ENCODE measurements at places on chromosomes 3 and 15. TPM values are rescaled to one million over a fixed set of nuclear protein-coding genes. Genes with fewer than 3 reads are reported as not detected.

FSIP1 gene
- 0.51 TPM for total RNA-seq

DNA sequence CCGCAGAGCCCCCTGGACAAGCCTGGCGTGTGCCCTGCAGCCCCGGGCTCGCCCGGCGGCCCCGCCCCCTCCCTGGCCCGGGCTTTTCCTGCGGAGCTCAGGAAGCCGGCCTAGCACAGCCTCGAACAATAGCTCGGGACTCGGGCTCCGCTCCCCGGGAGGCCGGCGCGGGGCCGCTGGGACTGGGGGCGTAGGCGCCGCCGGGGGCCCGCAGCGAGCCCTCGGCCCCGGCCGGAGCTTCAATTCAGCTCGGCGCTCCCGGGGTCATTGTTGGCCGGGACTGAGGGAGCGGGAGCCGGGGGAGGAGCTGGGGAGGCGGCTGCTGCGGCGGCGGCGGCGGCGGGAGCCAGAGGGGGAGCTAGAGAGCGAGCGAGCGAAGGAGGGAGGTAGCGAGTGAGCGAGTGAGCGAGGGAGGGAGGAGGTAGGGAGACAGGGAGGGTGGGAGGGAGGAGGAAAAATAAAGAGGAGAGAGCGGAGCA lies 41.0 kb upstream of the ROPN1 start:
- peak; percentile 70 for DNase-seq

HRG gene
- total RNA-seq: not detected

DNA sequence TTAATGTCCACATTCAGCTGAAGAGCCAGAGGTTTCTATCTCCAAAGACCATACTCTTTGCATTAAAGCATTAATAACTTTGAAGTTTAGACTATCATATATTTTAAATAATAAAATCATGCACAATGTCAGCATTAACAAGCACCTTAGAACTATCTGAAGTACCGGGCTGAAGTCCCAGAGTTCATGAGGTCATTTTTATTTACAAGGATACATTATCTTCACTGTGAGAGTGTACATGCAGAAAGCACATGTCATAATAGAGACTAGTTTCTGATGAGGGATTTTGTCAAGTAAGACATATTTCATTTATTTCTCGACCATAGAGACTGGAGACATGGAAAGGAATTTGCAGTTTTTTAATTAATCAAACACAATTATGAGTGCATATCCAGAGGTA lies 52.4 kb upstream of the SI start:
- DNase-seq: no peak

ALDH1A2 gene
- total RNA-seq: 57.0 TPM

GRCh38 chr3:154334973-154335420 lies 10.7 kb upstream of the DHX36 start:
- peak; percentile 26 for DNase-seq

NAALADL2 gene
- total RNA-seq: 0.13 TPM

DNA sequence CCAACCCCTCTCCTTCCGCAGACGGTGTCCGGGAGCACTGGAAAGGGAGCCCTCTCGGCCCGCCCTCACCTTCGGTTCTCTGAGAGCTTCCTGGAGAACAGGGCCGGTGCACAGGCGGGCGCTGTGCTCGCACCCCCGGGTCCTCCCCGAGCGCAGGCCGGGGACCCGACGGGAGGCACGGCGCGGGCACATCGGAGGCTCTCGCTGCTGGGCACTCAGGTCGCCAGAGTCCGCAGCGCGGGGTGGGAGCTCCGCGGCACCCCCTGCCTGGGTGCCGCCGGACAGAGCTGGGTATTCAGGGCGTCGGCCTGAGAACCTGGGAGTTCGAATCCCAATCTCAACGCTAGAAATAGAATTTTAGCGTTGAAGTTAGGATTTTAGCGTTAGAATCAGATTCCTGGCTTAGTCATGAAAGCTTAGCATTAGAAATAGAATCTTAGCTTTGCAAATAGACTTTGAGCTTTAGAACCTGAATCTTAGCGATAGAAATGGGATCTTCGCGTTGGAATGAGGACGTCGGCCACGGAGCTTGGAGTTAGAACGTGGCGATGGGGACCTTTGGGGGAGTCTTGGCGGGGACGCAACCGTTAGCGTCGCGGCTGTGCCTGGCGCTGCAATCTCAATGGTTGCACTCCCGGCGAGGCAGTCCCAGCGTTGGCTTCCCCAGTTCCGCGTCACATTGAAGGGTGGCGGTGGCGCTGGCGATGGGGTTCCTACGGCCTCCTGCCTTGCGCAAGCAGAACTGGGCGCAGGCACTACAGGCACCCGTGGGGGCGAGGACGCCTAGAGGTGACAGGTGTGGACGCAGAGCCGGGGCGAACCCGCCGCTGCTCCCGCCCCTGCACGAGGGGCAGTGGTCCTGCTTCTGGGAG lies 549 bp downstream of the TRH start:
- DNase-seq: no peak

- no peak for DNase-seq
Observed at GRCh38 chr3:15942462-15942861, 144.7 kb upstream of the ANKRD28 start.

DNA sequence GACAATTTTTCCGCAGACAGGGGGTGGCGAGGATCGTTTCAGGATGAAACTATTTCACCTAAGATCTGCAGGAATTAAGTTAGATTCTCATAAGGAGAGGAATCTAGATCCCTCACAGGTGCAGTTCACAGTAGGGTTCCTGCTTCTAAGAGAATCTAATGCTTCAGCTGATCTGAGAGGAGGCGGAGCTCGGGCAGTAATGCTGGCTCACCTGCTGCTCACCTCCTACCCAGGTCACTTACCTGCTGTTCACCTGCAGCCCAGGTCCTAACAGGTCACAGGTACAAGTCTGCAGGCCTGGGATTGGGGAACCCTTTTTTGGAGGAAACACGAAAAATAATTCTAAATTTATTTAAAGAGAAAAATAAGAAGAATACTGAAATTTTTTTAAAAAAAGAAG lies 406.8 kb downstream of the MCTP2 start:
- no peak for DNase-seq

GRCh38 chr15:62770752-62771151 lies 271.8 kb upstream of the TPM1 start:
- DNase-seq: no peak

RHOV gene
- total RNA-seq: not detected

CDC25A gene
- 8.6 TPM for total RNA-seq

- DNase-seq: no peak
Observed at GRCh38 chr15:87667643-87668042, 588.9 kb downstream of the NTRK3 start.

GPR160 gene
- total RNA-seq: 1.8 TPM

C2CD4A gene
- total RNA-seq: 3.2 TPM

DNA sequence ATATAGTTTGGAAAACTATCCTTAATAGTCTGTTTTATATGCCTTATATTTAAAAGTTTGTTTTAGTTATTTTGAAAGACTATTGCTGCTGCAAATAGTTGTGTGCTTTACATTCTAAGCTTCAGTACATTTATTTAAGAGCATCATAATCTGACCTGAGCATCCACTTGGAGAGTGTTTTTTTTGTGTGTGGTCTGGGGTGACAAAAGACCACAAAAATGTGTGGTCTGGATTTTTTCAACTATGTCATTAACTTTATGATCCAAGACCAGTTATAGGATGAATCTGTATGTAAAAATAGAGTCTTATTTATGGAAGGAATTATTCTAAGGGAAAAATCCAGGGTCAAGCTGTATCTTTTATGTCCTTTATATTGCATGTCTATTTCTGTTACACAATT lies 77.4 kb downstream of the SLTM start:
- no peak for DNase-seq

MAP6D1 gene
- total RNA-seq: 0.51 TPM

Data from dermis microvascular lymphatic vessel endothelial cell (primary cell).